ENCODE measurements at places on chromosomes 1 and 21. TPM values are rescaled to one million over a fixed set of nuclear protein-coding genes. Genes with fewer than 3 reads are reported as not detected.

Gene CALML6
- 0.45 TPM for polyA plus RNA-seq

Gene SNAPIN
- 62.4 TPM for polyA plus RNA-seq

Gene PCBP3
- 2.1 TPM for polyA plus RNA-seq

Gene PPIAL4G
- not detected for polyA plus RNA-seq

Gene GUCA2A
- not detected for polyA plus RNA-seq

Gene ARHGEF19
- 8.0 TPM for polyA plus RNA-seq

Gene NTPCR
- 23.0 TPM for polyA plus RNA-seq

Gene CD5L
- not detected for polyA plus RNA-seq

Gene CACNA1S
- not detected for polyA plus RNA-seq

Gene THEM5
- not detected for polyA plus RNA-seq

Gene ADAMTS4
- polyA plus RNA-seq = 0.99 TPM

Gene GPATCH3
- polyA plus RNA-seq = 12.2 TPM

Gene VWA1
- 1.7 TPM for polyA plus RNA-seq

Gene CELF3
- not detected for polyA plus RNA-seq

Gene PALMD
- polyA plus RNA-seq = 0.06 TPM

Gene RBP7
- 0.50 TPM for polyA plus RNA-seq

Gene HSPA6
- 0.05 TPM for polyA plus RNA-seq

Gene FHAD1
- polyA plus RNA-seq = not detected

Gene RBM34
- 24.4 TPM for polyA plus RNA-seq

Gene OPN3
- polyA plus RNA-seq = 14.1 TPM

Gene S100A5
- polyA plus RNA-seq = 0.40 TPM

Gene SELENBP1
- 27.9 TPM for polyA plus RNA-seq

Gene SH2D5
- polyA plus RNA-seq = 1.6 TPM

Gene NIBAN1
- 28.2 TPM for polyA plus RNA-seq

Gene TMIGD3
- polyA plus RNA-seq = not detected

Gene ANGPTL1
- polyA plus RNA-seq = 0.44 TPM

Gene LCE2B
- not detected for polyA plus RNA-seq

Gene NOTCH2NLA
- polyA plus RNA-seq = 25.9 TPM

Gene FCRL4
- not detected for polyA plus RNA-seq

Gene TMEM82
- polyA plus RNA-seq = not detected

Gene MXRA8
- polyA plus RNA-seq = 702 TPM

Data from BJ (cell line).